Activated naive CD4-positive, alpha-beta T cell treated with anti-CD3 and anti-CD28 coated beads, Interleukin-2, amount 50 U/mL, for 16 hours (primary cell): ENCODE measurements at places on chromosomes 11 and 22.

DNA sequence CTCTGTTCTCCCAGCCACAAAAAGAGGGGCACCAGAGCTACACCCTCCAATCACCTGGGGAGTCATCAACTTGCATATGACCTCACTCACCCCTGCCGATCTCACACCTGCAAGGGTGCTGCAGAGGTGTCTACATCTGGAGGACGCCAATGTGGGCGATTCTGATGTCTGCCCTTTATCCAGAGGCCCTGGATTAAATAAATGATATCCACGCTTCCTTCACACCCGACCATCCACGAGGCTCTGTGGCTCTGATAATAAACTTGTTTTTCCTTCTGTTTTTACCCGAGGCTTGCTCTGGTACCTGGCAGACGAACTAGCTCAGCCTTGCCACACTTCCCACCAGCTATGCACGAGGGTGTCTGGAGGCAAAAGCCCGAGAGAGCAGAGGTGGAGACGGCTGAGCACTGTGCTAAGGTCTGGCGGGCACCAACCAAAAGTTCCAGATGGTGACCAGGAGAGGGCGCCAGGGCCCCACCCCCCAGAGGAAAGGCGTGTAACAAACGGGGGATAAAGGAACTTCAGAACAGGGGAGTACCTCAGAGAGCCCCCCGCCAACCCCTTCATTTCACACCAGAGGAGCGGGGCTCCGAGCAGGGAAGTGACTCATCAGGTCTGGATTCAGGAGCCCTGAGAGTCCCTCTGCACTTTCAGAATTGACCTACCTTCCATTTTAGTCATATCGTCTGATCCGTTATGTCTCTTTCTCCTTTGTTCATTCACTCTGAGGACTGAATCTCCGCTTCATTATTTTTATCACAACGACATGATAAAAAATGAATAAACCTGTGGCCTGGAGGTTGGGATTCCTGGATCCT is 13.5 kb downstream of the SCN3B start:
- peak; percentile 51 for DNase-seq

GRCh38 chr11:77347948-77348347 is 46.5 kb upstream of the GDPD4 start:
- no peak for DNase-seq

- no peak for DNase-seq
Observed at GRCh38 chr22:36336246-36337182, 51.3 kb downstream of the MYH9 start.

DNA sequence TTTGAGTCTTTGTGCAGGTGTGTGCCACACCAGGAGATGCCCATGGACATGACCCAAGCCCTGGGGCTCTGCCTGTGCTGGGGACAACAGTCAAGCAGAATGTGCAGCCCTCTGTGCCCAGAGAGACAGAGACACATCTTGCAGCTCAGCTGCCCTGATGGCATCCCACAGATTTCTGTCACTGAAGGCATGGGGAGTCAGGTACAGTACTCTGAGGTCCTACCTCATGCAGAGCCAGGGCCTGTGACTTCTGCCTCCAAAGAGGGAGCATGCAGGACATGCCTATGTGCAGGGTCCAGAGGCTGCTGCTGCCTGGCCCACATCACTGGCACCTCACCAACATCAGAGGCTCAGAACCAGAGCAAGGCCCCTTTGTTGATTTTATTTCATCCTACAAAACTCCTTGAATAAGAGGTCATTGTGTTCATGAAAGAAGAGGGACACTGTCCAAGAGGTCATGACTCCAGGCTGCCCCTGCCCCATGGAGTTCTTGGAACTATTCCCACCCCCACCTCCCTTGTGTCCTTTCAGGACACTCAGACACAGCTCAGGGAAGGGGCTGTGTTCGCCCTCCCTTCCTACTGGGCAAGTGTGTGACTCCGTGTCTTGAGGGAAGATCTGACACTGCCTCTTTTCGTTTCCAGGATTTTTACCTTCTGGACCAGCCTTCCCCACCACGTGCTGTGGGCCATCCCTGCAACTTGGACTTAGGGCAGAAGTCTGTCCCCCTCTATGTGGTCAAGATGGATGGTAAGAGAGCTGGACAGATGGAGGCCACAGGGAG is 62.3 kb downstream of the BTG4 start:
- DNase-seq, result no peak

DNA sequence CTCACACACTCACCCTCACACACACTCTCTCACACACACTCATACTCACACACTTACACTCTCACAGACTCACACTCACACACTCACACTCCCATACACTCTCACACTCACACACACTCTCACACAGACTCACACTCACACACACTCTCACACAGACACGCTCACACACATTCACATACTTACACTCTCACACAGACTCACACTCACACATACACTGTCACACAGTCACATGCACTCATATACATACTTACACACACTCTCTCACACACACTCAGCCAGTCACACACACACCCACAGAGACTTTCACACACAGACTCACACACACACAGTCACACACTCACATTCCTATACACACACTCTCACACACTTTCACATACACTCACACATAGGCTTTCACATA is 1478.8 kb downstream of the BRD1 start:
- no peak for DNase-seq

DNA sequence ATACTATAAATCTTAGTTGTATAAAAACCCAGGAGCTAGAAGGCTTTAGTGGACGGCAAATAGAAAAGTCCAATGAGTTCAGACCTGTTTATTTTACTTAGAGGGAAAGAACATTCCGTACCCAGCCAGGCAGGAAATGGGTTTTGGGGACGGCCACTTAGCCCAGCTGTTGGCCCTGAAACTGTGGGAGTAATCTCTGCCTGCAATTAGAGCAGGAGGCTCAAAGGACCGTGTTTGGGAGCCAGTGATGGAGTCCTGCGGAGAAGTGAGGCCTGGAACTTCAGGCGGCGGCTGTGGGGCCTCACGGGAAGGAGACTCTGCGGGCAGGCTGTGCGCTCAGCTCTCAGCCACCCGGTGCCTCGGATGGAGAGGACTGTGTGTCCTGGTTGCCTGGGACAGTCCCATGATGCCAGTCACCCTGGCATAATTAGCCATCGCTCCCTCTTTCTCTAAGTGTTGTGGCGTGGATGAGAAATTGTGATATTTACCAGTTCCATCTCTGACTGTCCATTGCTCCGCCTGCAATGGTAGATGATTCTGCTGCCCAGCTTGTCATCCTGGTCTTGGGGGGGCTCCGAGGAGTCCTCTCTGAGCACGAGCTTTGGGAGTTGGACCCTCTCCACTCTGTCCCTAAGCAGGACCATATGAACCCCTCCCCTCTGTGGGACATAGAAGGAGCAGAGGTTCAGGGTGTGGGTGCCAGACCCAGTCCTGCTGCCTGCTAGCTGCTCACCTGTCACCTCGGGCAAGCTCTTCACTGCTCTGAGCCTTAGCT is 530.3 kb downstream of the TBC1D22A start:
- no peak for DNase-seq

DNA sequence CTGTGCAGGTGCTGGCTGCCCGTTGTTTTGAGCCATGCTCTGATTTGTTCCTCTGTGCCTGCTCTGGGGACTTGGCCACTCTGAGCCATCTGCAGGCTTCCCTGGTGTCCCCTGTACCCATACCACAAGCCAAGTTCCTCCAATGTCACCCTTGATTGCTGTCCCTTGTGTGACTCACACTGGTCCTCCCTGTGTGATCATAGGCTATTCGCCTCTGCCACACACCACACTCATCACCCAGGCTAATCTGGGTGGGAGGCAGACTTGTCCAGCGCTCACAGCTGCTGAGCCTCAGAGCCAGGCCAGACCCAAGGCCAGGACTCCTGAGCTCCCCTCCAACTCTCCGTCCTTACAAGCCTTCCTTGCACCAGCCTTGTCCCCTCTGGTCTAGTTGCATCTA is 31.7 kb downstream of the IGF2 start:
- peak; percentile 6 for DNase-seq
